ENCODE measurements at places on chromosomes 5 and 9. TPM values are rescaled to one million over a fixed set of nuclear protein-coding genes. Genes with fewer than 3 reads are reported as not detected.

ARAP3 gene
- 0.08 TPM for total RNA-seq

GRCh38 chr9:103410059-103410458 lies 414.9 kb downstream of the CYLC2 start:
- DNase-seq: no peak

HMMR gene
- 59.3 TPM for total RNA-seq

DNA sequence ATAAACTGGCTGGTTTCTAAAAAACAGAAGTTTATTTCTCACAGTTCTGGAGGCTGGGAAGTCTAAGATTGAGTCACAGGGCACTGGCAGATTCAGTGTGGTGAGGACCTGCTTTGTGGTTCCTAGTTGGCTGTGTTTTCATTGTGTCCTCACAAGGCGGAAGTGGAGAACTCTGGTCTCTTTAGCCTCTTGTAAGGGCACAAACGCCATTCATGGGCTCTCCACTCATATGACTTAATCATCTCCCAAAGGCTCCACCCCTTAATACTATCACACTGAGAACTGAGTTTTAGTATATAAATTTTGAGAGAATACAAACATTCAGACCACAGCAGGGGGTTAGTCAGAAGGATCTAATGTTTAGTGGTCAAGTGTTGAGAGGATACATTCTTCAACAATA lies 208.2 kb downstream of the SEC61B start:
- no peak for DNase-seq

KCTD16 gene
- total RNA-seq: 0.19 TPM

DNA sequence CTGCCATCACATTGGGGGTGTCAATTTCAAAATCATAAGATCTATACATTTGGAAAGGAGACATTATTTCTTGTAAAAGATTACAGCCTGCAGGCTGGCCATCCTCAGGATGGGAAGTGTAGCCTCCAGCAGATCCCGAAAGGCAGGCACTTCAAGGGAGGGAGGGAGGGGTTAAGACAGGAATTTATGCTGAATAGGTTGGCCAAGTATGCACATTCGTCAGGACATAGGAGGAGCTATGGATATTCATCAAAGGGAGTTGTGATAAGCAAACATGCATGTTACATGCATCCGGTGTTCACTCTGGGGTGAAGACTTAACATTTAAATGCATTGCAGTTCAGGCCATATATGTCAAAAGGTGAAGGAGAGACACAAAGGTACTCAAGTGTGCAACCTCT lies 119.4 kb downstream of the CEP120 start:
- DNase-seq: no peak

UBE2QL1 gene
- total RNA-seq: not detected

- DNase-seq: no peak
Measured at GRCh38 chr9:2676466-2676865, 40.8 kb upstream of the KCNV2 start.

- no peak for DNase-seq
Measured at GRCh38 chr9:72185561-72185960, 36.3 kb downstream of the GDA start.

PKN3 gene
- 7.6 TPM for total RNA-seq

SGCD gene
- not detected for total RNA-seq

- DNase-seq: no peak
Measured at GRCh38 chr5:67451640-67452279, 255.2 kb upstream of the CD180 start.

DNA sequence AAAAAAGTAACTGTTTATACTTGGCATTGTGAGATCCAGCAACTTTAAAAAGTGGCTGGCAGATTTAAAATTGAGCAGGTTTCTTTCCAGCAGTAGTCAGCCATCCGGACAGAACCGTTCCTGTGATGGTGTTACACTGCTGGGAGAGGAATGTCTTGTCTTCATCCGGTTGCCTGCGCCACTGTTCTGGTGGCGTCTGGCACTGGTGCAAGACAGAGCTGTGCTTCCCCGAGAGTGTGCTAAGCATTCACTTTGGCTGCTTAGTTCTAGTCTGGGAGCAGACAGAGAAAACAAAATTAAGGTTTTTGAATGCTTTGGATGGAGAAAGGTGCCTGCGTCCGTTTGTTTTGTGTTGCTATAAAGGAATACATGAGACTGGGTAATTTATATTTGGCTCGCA lies 35.5 kb upstream of the CREBRF start:
- no peak for DNase-seq

DNA sequence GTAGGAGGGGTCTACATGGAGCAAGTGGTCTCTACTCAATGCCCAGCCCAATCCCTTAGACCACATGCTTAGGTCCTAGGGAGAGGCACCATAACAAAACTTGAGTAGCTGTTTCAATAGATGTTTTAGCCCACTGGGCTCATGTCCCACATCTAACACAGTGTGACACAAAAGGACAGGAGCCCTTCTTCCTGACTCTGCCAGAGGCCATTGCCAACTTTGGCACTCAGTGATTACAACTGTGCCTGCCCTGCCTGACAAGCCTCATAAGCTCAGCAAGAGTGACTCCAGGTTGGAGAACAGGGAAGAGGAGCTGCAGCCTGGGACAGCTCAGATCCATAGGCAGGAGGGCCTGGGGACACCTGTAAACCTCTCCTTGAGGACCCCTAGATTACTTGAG lies 230.8 kb downstream of the ENC1 start:
- no peak for DNase-seq

NUTM2G gene
- not detected for total RNA-seq

DNA sequence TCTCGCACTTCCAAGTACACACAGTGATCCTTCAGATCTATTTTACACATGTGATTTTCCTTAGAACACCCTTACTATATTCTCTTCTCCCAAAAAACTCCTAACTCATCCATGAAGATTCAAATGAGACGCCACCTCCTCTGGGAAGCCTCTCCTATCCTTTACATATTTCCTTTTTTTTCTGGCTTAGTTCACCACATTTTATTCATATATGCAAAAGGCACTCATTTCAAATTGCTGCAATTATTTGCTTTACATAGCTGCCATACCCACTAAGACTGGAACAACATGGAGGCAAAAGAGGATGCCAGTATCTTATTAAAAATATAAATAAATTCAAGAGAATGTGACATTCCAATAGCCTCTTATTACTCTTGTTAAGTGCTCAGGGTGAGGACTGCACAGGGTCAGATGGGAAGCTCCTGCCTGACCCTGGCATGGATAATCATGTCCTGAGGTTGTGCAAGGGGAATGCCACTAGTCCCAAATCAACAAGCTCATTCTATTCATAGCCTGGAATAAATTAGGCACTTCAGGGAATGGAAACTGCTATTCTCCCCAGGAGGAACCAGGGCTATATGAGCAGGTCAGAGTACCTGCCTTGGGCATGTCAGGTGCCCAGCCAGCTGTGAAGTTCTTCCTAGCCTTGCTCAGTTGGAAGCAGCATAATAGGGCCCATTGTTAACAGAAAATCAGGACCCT lies 262.9 kb downstream of the FBXL17 start:
- DNase-seq: no peak

DNA sequence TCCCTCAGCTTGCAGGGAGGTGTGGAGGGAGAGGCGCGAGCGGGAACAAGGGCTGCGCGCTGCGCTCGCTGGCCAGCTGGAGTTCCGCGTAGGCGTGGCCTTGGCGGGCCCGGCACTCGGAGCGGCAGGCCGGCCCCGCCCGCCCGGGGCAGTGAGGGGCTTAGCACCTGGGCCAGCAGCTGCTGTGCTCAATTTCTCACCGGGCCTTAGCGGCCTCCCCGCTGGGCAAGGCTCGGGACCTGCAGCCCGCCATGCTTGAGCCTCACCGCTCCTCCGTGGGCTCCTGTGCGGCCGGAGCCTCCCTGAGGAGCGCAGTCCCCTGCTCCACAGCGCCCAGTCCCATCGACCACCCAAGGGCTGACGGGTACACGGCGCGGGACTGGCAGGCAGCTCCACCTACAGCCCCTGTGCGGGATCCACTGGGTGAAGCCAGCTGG lies 1516.4 kb downstream of the EFNA5 start:
- DNase-seq: no peak

DNA sequence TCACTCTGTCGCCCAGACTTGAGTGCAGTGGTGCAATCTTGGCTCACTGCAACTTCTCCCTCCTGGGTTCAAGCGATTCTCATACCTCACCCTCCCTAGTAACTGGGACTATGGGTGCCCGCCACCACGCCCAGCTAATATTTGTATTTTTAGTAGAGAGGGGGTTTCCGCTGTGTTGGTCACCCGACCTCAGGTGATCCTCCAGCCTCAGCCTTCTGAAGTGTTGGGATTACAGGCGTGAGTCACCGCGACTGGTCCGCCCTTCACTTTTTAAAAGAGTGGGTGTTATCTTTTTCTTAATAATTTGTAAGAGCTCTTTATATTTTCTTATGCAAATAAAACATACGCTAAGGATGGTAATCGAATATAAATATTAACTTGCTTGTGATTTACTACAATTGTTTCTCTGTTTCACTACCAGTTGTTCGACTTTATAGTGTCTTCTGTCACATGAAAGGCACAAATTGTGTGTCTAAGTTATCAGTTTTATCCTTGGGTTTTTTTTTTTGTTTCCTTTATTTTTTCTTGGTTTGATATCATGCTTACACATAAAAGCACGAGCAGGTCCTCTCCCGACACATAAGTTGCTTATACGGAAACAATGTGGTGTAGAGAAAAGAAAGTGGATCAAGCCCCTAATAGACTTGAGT lies 1.9 kb upstream of the GPBP1 start:
- DNase-seq: no peak

DNA sequence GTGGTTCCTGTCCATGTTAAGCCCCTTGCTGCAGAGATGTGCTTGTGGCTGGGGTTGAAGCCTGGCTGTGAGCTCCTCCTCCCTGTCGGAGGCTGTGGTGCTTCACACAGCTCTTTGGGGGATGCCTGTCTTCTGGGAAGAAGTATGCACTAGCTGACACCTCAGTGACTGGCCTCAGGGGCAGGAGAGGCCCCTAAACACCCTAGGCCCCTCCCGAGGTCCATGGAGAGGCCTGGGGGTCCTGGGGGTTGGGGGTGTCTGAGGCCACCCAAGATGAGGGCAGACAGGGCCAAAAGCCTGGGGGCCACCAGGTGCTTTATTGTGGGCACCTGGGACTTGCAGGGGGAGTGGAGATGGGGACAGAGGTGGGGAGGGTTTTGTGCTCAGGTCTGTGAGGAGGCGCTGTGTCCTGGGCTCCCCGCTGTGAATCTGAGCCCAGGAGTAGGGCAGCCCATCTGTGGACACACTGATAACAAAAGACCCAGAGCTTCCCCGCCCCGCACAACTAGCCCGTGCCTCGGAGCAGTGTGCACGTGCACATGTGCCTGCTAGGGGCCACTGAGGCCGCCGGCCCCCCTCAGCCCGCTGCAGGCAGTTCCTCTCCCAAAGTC lies 92.0 kb downstream of the PHF2 start:
- no peak for DNase-seq

ADAMTS12 gene
- total RNA-seq: 28.4 TPM

- DNase-seq: no peak
Measured at GRCh38 chr9:68637020-68637419, 68.0 kb upstream of the PIP5K1B start.

GRCh38 chr5:156254196-156254595 lies 72.8 kb upstream of the SGCD start:
- DNase-seq: no peak

All from GM12878 (cell line).